ENCODE measurements at places on chromosomes 4 and X. TPM values are rescaled to one million over a fixed set of nuclear protein-coding genes. Genes with fewer than 3 reads are reported as not detected.

The MBNL3 gene
- total RNA-seq, result 4.1 TPM

The GAGE13 gene
- not detected for total RNA-seq

The DNAAF6 gene
- total RNA-seq, result not detected

The ENPP6 gene
- total RNA-seq, result not detected

- no peak overlapping the region for H3K27ac ChIP-seq
- no peaks in the 10 kb centered on the region for H3K36me3 ChIP-seq
- no peak overlapping the region for H3K4me3 ChIP-seq
- no peaks in the 10 kb centered on the region for H3K27me3 ChIP-seq
Observed at GRCh38 chr4:69147334-69147733, 51.1 kb downstream of the UGT2B7 start.

DNA sequence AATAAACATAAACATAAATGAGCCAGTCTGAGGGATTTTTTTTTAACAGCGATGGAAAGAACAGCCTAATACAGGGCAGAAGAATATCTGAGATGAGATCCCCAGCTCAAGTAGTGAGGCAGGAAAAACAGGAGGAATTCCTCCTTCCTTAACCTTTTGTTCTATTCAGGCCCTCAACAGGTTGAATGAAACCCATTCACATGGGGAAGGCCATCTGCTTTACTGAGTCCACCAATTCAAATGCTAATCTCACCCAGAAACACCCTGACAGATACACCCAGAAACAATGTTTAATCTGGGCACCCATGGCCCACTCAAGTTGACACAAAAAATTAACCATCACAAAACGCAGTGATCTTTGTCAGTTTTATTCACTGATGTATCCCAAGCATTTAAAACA is 45.5 kb downstream of the SMIM31 start:
- no peak overlapping the region for H3K4me3 ChIP-seq
- H3K36me3 ChIP-seq, result no peaks in the 10 kb centered on the region
- DNase-seq, result no peak
- no peaks in the 10 kb centered on the region for H3K27me3 ChIP-seq
- H3K27ac ChIP-seq, result no peak overlapping the region

DNA sequence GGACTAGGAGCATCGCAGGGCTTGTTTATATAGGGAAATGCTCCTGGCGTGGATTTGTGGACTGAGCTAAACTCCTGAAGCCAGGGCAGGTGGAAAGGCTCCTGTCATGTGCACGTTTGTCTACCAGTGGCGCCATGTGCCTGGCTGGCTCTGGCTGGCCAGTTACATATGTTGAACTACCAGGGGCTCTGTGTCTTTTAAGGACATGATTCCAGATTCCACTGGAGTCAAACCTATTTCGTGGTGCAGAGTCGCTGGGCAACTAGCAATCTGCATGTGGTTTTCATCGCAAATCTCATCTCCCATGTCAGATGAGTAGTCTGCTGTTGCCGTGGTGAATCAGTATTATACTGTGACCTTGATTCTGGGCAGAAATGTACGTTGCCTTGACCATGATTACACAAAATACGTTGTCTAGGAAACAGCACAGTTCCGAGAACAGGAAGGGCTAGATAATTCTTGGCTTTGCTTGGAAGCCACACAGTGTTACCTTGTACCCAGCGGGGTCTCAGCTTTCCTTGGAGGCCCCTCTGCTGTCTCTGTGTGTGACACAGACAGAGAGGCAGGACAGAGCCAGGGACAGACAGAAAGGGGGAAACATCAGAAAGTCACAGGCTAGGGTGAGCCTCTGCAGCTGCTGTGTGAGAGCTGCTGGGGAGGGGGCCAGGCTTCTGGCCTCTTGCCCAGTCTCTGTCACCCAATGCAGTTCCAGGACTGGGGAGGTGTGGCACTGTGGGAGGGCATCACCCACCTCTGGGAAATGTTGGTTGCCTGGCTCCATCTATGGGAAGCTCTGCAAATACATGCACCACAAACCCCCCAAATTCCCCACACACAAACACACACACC is 19.2 kb downstream of the PNMA6E start:
- no peaks in the 10 kb centered on the region for H3K27me3 ChIP-seq
- no peak overlapping the region for H3K4me3 ChIP-seq
- H3K4me1 ChIP-seq, result peaks cover 7% of the 10 kb centered on the region
- H3K36me3 ChIP-seq, result no peaks in the 10 kb centered on the region
- peak overlapping the region; percentile 26 for H3K27ac ChIP-seq

- H3K4me1 ChIP-seq, result no peaks in the 10 kb centered on the region
- no peak overlapping the region for H3K27ac ChIP-seq
- no peak overlapping the region for H3K4me3 ChIP-seq
- no peaks in the 10 kb centered on the region for H3K36me3 ChIP-seq
Observed at GRCh38 chrX:133191739-133192039, 26.5 kb downstream of the TFDP3 start.

- no peaks in the 10 kb centered on the region for H3K27me3 ChIP-seq
- no peaks in the 10 kb centered on the region for H3K4me1 ChIP-seq
- no peak overlapping the region for H3K4me3 ChIP-seq
Observed at GRCh38 chrX:40224658-40225057, 126.9 kb upstream of the BCOR start.

DNA sequence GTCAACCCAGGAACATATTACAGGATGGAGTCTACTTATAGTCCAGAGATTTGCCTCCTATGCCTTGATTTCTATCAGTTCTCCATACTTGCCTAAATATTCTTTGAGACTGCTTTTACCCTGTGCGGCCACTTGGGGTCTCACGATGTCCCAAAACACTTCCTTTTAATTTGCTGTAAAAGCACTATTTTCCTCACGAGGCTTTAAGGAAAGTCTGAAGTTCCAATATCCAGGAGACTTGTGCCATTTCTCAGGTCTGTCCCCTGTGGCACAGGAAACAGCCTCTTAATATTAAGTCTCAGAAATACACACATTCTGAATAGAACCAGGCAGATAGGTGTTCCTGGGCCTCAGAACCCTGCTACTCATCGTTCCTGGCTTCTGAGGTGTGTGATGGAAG is 142.9 kb downstream of the TMEM164 start:
- no peaks in the 10 kb centered on the region for H3K36me3 ChIP-seq
- H3K27me3 ChIP-seq, result no peaks in the 10 kb centered on the region
- no peak for DNase-seq
- H3K27ac ChIP-seq, result no peak overlapping the region
